ENCODE measurements at places on chromosomes 13 and 19.

- no peak for DNase-seq
Observed at GRCh38 chr19:41327076-41327575, 17.2 kb downstream of the CCDC97 start.

- DNase-seq, result no peak
Observed at GRCh38 chr13:110562696-110563462, 1.4 kb upstream of the RAB20 start.

DNA sequence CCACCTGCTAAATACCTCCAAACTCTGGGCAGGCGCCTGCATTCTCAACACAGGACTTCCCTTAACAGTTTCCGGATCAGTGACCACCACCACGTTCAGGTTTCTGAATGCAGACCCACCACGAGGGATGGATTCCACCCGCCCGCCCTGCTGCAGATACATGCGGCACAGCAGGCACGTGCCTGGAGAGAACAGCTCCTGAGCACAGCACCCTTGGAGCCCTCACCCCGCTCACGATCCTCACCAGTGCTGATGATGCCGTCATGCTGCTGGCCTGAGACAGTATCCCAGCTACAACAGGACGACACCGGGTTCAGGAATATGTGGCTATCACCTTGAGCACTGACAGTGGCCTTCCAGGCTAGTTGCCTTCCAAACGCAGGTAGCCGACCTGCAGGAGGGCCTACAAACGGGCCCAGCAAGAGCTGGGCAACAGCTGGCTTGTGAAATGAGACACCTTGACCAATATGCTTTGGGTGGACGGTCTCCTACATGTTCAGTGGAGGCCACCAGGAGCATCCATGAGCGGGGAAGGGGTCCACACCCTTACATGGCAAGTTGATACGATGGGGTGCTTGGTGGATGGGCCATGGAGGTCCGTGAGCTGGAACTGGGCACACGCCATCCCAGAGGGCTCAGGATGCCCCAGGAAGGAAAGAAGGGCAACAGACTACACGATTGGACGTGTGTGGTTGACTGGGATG, 9.9 kb upstream of the QTRT1 start:
- no peak for DNase-seq

GRCh38 chr13:75694722-75695121, 58.6 kb downstream of the LMO7 start:
- DNase-seq, result no peak

DNA sequence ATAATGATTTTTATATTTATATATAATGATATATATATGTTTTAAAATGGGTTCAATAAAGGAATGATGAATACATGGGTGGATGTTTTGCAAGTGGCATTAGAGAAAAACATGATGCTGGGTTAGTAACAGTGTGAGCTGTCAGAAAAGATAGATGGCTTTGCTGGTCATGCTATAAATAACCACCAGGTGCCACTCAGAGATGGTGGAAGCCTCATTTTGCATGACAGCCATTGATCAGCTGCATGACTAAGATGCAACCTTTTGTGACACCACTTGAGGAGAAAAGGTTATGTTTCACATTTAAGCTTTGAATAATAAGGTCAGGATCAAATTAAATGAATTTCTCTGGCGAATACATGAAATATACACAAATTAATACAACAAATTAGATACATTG, 737.7 kb downstream of the PCDH9 start:
- DNase-seq, result no peak

GRCh38 chr19:49567861-49568441, 12.4 kb downstream of the NOSIP start:
- DNase-seq, result no peak

DNA sequence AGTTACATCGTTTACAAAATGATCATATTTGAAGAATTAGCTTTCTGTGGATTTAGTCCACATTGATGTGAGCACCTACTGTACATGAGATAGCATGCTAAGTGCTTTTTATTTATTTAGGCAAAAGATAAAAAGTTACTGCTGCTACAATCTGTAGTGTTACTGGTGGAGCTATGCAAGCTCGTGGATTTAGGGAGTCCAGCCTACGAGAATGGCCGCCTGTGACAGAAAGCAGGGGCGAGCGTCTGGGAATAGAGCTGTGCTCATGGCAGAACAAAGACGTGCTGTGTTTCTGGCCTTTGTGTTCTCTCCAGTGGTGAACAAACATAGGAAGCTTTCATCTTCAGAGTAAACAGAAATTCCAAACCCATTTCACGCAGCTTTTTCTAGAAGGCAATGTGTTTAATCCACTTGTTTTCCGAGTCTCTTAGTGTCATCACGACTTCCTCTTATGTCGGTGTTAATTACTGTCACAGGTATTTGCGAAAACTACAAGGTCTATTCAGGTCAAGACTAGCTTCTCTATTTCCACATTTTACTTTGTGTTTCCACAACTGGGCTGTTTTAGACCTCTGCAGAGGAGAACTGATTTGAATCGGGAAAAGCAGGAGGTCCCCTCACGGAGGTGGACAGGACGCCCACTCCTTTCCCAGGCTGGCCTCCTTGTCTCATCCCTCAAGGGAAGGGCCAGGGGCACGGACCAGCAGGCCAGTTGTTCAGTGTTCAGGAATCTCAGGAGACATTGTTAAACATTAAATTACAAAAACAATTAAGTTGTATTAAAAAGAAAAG, 67.3 kb downstream of the ATP11A start:
- no peak for DNase-seq

GRCh38 chr13:71252184-71252704, 614.8 kb downstream of the DACH1 start:
- no peak for DNase-seq

GRCh38 chr19:45008552-45008951, 7.3 kb downstream of the RELB start:
- no peak for DNase-seq

- DNase-seq, result no peak
Observed at GRCh38 chr13:43808676-43809075, 21.9 kb upstream of the ENOX1 start.

GRCh38 chr13:37811441-37811840, 58.1 kb downstream of the TRPC4 start:
- no peak for DNase-seq

DNA sequence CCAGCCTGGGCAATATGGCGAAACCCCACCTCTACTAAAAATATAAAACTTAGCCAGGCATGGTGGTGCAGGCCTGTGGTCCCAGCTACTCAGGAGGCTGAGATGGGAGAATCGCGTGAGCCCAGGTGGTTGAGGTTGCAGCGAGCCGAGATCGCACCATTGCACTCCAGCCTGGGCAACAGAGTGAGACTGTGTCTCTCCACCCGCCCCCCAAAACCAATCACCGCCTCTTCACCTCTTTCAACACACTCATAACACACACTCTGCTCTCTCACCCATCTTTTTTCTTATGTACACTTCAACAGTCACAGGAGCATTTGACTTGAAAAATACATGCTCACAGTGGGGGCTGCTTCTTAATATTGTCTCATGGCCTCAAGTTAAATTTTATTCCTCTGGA, 76.8 kb downstream of the ESD start:
- no peak for DNase-seq

DNA sequence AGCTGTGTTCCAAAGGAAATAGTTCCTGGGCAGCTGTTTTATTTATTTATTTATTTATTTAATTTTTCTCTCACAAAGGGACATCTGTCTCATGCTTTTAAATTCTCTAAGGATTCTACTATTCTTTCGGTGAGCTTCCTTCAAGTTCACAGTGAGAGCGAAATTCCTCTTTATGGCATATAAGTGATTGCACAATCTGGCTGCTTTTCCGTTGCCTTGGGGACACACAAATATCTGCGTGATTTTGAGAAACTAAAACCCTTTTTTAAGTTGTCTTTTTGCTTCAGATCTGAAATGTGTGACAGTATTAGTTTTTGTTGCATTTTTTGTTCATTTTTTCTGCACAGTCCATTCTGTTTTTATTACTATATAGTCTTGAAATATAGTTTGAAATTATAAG, 19.2 kb downstream of the ZNF486 start:
- no peak for DNase-seq

DNA sequence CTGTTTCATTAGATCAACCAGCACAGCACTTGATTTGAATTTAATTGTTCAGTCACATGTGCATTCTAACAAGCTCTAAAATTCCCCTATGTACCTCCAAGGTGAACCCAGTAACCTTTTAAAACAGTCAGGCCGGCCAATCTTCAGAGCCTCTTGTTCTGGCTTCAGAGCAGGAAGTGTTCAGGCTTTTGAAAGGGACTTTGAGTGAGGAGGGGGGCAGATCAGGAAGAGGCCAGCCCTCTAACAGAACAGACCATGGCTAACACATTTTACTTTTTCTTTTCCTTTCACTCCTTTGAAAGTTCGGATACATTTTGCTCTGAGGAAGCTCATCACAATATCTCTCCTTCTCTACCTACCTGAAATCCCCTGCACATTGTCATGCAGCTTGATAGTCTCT, 390.3 kb downstream of the TBC1D4 start:
- no peak for DNase-seq

GRCh38 chr13:26485288-26485687, 72.2 kb upstream of the WASF3 start:
- no peak for DNase-seq

DNA sequence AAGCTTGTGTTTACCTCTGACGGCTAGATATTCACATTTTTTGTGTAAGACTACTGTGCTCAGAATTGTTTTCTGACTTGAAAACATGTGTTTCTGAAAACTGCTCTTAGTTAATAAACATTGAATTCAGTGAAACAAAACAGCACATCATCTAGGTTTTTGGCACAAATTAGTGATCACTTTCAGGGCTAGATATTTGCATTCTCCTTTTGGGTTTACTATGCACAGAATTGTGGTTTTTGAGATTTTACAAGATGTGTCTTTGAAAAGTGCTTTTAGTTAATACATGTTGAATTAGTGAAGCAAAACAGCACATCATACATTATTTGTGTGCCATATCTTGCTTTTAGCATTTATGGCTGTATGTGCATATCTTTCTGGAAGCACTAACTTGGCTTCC, 8.2 kb upstream of the PARP4 start:
- no peak for DNase-seq

GRCh38 chr13:70732611-70733010, 624.4 kb upstream of the KLHL1 start:
- no peak for DNase-seq

DNA sequence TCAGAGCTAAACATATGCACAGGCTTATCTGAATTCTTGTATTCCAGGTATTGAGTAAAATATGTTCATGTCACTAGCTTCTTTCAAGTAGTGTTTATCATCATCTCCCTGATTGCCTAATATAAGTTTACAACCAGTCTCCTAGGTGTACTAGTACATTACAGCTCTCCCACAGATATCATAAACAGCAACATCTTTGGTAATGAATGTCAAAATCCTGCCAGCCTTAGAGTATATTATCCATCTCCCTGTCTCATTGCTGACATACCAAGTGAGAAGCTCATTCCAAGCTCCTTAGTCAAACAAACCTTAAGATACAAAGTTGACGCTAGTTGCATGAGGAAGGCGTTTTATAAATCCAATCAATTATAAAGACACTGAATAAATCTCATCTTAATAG, 689.1 kb upstream of the GPC6 start:
- DNase-seq, result no peak

GRCh38 chr13:66264971-66265370, 965.2 kb downstream of the PCDH9 start:
- DNase-seq, result no peak

- DNase-seq, result no peak
Observed at GRCh38 chr19:32289566-32290210, 55.7 kb upstream of the ZNF507 start.

DNA sequence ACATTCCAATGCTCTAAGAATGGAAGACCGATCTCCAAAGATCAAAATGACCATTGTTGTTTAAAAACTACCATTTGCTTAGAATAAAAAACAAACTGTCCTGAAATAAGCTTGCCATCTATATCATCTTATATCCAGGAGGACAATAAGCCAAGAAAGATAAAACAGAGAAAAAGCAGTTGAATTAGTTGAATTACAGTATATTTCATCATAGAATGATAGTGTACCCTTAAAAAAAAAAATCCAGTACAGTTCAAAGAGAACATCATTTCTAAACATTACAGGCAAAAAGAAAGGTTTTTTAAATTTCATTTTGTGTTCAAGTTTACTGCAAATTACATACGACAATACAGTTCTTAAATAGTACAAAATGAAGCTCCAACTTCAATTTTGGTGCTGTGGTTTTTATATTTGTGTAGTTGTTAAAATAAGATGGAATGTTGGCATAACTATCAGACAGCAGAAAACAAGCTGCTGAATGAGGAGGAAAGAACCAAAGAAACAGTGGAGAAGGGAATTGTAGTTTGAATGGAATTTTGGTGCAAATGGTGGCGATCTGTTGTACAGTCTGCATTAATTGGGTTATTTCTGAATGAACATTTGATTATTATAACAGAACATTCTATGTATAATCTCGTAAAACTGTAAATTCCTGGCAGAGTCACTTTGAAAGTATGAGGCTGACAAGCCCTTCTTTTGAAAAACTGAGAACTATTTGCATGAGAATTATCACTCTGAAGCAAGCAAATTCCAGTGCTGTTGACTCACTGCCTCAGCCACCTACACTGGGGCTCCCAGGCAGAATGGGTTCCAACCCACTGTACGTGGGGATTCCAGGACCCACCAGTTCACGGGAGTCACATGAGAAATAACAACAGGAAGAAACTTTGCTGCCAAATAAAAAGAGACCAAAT, 37.7 kb downstream of the LHFPL6 start:
- DNase-seq, result no peak

DNA sequence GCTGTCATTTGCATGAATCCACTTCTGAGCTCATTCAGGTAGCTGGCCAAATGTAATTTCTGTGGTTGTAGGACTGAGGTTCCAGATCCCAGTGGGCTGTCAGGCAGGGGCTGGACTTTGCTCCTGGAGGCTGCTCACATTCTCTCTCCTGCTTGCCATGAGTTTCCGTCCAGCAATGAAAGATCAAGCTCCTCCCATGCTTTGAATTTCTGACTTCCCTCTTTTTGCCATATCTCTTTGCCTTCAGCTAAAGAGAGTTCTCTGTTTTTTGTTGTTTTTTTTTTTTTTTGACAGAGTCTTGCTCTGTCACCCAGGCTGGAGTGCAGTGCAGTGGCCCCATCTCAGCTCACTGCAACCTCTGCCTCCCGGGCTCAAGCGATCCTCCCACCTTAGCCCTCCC, 76.9 kb downstream of the ING1 start:
- no peak for DNase-seq

DNA sequence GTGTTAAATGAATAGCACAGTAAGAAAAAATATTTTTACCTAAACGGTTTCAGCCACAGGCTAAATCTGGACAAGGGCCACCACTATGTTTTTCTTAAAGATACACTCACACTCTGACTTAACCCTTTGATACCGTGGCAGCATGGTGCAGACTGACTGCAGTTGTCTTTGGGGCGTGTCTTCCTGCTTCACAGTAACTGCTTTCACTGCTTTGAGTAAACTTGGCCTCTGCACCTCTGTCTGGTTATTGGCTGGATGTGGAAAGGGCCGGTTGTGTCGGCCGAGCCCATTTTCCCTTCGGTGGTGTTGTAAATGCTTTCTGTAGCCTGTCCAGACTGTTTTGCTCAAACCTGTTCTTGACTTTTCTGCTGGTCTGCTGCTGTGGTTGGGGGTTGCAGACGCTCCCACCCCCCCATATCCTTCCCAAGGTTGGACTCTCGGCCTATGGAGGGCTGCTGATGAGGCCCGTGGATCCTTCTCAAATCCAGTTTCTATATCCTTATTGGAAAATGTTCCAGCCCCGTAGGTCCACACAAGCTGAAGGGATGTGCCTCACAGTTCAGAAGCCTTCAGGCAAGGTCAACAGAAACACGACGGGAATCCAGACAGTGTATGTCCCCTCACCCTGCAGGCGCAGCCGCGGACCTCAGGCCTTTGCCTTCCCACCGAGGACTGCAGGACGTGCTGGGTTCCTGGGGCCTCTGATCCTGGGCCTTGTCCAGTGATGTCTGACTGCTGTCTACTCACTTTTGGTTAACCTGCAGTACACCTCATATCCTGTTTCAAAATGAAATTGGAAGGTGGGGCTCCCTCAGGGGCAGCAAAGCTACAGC, 90.2 kb upstream of the RNF113B start:
- no peak for DNase-seq

All from activated T-cell treated with anti-CD3 and anti-CD28 coated beads for 24 hours (primary cell).